ENCODE measurements at places on chromosomes 12 and 14. TPM values are rescaled to one million over a fixed set of nuclear protein-coding genes. Genes with fewer than 3 reads are reported as not detected.
A peak's percentile ranks its signal among the peaks of the same experiment; 100 is the strongest.

DNA sequence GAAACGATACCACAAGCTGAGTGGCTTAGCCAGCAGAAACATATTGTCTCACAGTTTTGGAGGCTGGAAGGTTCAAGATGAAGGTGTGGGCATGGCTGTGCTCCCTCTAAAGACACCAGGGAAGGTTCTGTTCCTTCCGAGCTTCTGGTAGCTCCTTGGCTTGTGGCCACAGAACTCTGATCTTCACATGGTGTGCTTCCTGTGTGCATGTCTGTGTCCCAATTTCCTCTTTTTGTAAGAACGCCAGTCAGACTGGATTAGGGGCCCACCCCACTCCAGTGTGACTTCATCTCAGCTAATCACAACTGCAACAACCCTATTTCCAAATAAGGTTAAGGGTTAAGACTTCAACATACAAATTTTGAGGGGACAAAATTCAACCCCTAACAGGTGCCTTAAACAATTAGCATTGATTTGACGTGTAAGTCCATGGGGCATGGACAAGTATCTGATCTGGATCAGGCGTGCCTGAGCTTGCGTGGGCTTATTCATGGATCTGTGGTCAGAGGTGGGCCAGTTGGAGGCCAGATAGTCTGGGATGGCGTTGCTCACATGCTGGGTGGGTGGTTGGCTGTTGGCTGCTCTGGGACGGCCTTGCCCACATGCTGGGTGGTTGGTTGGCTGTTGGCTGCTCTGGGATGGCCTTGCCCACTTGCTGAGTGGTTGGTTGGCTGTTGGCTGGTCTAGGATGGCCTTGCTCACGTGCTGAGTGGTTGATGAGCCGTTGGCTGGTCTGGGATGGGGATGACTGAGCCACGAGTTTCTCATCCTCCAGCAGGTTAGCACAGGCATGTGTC is 88.5 kb downstream of the LGMN start:
- no peak for DNase-seq

DNA sequence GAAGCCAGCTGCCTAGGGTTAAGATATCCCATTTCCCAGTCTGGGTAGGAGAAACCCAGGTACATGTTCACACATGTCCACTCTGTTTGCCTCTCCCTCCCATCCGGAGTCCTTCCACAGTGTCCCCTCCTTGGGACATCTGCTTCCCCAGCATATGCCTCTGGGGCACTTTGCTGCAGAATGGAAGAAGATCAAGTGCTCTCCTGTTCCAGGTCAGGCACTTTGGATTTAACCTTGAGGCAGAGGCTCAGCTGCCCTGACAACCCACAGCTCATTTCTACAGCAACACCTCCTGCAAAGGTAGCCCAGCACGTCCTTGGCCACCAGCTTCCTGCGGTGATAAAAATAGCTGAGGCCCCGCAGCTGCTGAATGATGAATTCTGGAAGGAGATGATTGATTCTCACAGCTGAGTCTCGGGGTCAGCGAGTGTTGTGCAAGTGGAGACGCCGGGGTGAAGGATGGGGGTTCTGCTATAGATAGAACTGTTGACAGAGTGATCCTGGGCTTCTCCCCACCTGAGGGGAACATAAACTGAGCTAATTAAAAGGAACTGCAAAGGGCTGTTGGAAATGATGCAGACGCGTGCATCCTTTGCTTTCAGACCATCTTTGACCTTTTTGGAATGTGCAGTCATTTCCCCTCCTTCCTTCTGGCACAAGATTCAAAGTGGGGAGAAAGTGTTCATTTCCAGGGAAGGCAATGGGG is 145.0 kb downstream of the SLC38A6 start:
- DNase-seq = no peak

GRCh38 chr12:104708891-104709290 is 249.2 kb downstream of the SLC41A2 start:
- DNase-seq = no peak

- peak; percentile 28 for DNase-seq
These were observed 662 bp upstream of the NELL2 start for GRCh38 chr12:44876544-44877410.

- DNase-seq = no peak
These were observed 2.0 kb downstream of the MGP start for GRCh38 chr12:14883686-14884085.

CISTR gene
- 2.4 TPM for total RNA-seq

REP15 gene
- 7.5 TPM for total RNA-seq
